ENCODE measurements at places on chromosomes 11 and 22.

GRCh38 chr11:122229078-122229477 lies 113.1 kb upstream of the BLID start:
- no peak for DNase-seq

GRCh38 chr11:34587282-34587677 lies 33.6 kb upstream of the EHF start:
- no peak for DNase-seq

DNA sequence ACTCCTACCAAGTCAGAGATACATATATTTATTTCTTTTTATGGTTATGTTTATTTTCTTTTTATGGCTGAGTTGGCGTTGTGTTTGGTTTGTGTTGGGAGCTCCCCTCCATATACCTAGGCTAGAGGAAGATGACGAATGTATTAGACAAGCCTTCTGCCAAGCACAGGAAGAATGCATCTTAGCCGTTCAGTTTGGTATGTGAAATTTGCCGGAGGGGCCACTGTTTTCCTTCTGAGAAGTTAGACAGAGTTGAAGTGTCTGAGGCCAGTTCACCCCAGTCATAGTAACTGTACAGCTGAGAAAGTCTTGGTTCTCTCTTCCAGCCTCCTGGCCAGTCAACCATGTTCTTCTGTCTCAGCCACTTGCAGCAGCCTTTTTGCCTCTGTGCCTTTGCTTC lies 29.8 kb downstream of the TEAD1 start:
- no peak for DNase-seq

DNA sequence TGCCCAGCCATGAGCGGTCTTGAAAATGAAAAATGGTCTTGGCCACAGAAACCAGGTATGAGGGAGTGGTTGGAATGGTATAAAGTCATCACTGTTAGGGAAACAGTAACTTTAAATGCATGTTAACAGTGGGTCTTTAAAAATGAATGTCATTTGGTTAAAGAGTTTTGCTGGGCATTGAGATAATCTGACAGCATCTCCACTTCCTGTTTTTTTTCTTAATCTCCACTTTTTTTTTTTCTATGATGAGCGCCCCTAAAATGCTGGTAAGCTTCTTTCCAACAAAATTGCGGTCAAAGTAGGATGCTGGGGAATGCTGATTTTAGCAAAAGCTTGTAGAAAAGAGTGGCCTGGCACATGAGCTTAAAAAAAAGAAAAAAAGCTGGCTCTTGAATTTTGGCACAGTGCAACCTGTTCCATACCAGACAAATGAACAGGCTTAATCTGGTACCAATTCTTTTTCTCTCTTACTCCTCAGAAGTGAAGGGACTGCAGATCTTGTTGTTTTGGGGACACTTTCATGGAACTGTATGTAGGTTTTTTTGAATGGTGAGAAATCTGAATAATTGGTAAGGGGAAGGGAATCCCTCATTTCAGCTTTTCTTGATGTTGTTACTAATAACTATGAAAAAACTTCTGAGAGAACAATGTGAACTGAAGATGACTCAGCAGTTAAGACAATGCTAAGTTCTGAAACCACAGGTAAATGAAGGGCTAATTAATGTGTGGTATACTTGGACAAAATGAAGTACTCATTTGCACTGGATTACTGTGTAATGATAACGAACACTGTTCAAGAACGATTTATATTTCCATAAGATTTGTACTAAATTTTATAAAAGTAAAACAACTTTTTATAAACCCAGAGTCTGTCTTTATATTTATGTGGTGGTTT lies 3.1 kb upstream of the ARHGEF12 start:
- no peak for DNase-seq

- no peak for DNase-seq
Measured at GRCh38 chr22:22703715-22704114, 59.3 kb downstream of the GGTLC2 start.

Data from stimulated activated CD4-positive, alpha-beta T cell treated with anti-CD3 and anti-CD28 coated beads, Interleukin-12 subunit alpha, Interleukin-12 subunit beta, amount 100 ng/mL, for 24 hours (primary cell).